Breast epithelium (tissue), 4 donors: ENCODE measurements at places on chromosomes 12 and 14. TPM values are rescaled to one million over a fixed set of nuclear protein-coding genes. Genes with fewer than 3 reads are reported as not detected.
A peak's percentile ranks its signal among the peaks of the same experiment; 100 is the strongest.

Gene B4GALNT3
- 0.16 TPM for total RNA-seq

DNA sequence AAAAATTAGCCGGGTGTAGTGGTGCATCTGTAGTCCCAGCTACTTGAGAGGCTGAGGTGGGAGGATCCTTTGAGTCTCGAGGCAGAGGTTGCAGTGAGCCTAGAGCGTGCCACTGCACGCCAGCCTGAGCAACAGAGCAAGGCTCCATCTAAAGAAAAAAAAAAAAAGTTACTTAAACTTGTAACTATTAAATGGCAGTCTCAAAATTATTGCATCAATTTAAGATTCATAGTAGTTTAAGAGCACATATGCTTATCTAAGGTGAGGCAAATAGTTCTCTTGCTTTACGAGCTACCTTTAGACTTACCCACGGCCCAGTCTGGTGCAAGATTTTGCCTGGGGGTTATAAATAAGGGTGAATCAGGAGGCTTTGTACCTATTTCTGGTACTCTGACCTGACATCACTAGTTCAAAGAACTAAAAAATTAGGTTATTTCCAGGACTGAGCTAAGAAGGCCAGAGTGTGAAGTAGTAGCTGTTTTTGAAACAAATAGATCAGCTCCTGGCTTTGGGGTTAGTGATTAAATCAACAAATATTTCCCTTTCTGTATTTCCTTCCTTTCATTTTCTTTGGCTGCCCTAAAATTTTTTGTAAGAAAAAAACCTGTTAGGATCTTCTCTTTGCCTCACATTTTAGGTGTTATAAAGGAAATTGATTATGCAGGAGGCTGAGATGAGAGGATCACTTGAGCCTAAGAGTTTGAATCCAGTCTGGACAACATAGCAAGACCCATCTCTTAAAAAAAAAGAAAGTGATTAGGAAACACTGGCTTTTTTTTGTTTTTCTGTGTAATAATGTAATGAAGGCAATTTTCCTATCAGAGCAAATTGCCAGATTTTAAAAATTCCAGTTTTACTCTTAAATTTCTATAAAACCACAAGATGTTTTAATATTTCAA lies 3.6 kb downstream of the MGAT2 start:
- no peak for DNase-seq

- peak; percentile 11 for DNase-seq
These were observed 210.6 kb upstream of the RTL1 start for GRCh38 chr14:101113835-101114725.

Gene ZC2HC1C
- 2.6 TPM for total RNA-seq

GRCh38 chr14:104315169-104315568 lies 176.8 kb downstream of the KIF26A start:
- peak; percentile 22 for DNase-seq

Gene CCDC177
- 0.33 TPM for total RNA-seq

DNA sequence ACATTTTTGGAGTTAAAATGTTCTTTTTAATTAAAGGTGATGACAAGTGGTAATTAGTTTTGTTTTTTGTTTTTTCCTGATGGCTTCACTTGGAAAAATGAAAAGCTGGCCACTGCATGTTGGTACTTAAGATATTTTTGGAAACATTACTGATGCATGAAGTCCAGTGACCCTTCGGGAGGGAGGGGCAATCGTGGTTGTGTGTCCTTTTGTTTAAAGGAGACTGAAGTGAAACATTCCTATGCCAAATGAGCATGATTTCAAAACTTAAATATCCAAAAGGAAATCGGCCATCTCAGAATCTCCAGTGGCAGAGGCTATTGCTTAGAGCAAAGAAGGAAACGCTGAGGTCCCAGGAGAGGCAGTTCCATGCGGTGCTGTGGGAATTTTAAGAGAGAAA lies 20.1 kb downstream of the LTBP2 start:
- DNase-seq, result no peak

DNA sequence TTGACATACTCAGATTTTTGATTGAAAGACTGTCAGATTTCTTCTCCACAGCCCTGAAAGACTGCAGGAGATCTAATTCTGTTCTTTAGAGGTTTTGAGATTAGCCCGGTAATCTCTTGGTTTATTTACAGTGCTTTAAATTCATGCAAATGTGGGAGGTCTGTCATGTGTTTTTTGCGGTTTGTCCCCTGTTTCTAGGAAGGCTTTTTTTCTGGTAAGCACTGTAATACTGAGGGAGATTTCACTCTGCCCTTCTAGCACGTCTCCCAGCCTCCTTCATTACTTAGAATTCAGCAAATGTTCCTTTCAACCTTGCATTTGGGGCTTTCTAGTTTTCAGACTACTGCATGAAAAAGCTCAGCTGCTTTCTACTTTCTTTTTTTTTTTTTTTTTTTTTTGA lies 31.1 kb downstream of the GPHN start:
- no peak for DNase-seq

GRCh38 chr14:94582199-94582750 lies 1.0 kb downstream of the SERPINA5 start:
- no peak for DNase-seq

Gene FAIM2
- total RNA-seq, result 1.3 TPM

DNA sequence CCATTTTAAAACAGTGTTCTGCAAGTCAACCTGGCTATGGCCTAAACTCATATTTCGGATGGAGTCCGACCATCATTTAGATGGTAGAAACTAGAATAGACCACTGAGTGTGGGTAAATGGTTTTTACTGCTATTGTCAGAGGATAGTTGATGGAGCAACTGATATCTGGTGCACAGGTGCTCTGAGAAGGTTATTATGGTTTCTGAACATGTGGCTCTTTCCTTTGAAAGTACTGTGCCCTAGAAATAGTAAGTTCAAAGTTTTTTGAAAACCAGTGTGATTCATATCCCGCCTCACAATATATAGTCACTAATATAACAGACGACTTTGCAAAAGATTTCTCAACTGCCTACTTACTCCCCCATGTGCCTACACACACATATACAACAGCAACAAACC lies 64.4 kb upstream of the BTG1 start:
- no peak for DNase-seq

DNA sequence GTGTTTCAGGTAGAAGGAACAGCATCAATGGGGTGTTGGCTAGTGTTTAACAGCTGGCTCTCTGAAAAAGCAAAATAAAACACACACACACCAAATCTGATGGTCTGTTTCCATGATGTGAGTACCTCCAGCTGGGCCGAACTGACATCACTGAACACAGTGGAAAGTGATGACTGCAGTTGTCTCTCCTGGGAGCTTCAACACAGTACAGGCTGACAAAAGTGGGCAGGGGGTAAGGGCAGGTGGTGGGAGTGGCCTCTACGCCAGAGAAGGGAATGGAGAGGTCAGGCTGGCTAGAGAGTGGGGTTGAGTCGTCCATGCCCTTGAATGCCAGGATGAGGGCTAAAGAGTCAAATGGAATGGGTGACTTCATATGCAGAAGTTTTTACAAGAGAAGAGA lies 8.0 kb upstream of the HNF1A start:
- no peak for DNase-seq

Gene TMPRSS12
- not detected for total RNA-seq

Gene ACRBP
- 2.4 TPM for total RNA-seq

DNA sequence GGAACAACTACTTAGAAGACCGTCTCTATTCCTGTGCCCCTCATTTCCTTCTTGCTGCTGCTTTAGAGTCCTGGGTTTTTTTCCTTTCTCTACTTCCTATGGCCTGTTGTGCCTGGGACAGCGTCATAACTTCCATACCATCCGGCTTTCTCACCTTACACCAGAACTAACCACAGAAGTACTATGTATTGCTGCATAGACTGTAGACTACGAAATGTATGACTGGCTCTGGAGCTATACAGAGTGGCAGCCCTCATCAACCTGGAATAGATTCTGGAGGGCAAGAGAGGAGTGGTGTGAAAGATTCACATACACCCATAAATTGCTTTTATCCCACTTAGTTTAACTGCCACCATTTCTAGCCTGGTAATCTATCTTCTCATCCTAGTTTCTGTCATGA lies 16.9 kb upstream of the SRP54 start:
- DNase-seq, result no peak

Gene DNAJC22
- total RNA-seq, result 3.6 TPM

GRCh38 chr14:24483604-24484252 lies 24.3 kb downstream of the CMA1 start:
- no peak for DNase-seq

- no peak for DNase-seq
These were observed 340.3 kb upstream of the ATP2B1 start for GRCh38 chr12:90048918-90049317.

DNA sequence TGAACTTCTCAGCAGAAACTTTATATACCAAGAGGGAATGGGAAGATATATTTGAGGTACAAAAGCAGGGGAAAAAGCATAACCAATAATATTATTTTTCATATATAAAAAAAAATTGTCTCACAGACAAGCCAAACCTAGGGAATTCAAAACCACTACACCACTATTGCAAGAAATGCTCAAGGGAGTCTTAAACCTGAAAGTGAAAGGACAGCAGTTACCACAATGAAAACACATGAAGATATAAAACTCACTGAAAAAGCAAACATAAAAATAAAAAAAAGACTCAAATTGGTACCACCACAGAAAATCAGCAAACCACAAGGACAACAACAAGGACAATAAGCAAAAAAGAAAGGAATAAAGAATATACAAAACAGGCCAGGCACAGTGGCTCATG lies 131.9 kb downstream of the CEP128 start:
- DNase-seq, result no peak

DNA sequence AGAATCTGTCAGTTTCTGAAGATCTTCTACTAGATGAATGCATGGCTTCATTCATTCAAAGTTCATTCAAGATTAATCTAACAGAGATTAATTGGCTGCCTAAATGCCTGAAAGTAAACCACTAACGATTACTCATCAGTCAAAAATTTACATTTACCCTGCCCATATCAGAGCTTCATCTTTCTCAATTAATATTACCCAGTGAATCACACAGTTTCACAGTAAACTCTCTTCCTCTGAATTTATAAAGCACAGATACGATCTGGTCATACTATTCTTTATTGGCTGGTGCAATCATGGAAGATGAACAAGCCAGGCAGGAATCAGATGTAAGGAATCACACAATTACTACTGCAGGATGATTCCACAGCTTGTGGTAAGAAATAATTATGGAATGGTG lies 377.7 kb downstream of the SLC16A7 start:
- DNase-seq, result no peak
